Natural killer cell (primary cell): ENCODE measurements at places on chromosomes 12 and 14. TPM values are rescaled to one million over a fixed set of nuclear protein-coding genes. Genes with fewer than 3 reads are reported as not detected.

GRCh38 chr14:95191445-95192199, 34.3 kb upstream of the DICER1 start:
- H3K27ac ChIP-seq = no peak overlapping the region
- H3K4me3 ChIP-seq = no peak overlapping the region
- H3K4me1 ChIP-seq = no peaks in the 10 kb centered on the region
- no peaks in the 10 kb centered on the region for H3K36me3 ChIP-seq
- no peaks in the 10 kb centered on the region for H3K27me3 ChIP-seq

NTN4 gene
- total RNA-seq = not detected

AQP6 gene
- total RNA-seq = not detected

TMEM179 gene
- total RNA-seq = not detected

GRCh38 chr12:130280231-130280630, 57.5 kb upstream of the PIWIL1 start:
- no peaks in the 10 kb centered on the region for H3K36me3 ChIP-seq
- no peak overlapping the region for H3K4me3 ChIP-seq
- H3K4me1 ChIP-seq = peaks cover 4% of the 10 kb centered on the region
- H3K27ac ChIP-seq = no peak overlapping the region

- H3K27ac ChIP-seq = peak within 1 kb of the TSS; percentile 76
- peak within 1 kb of the TSS; percentile 76 for H3K4me3 ChIP-seq
- H3K4me1 ChIP-seq = peaks cover 23% of the 10 kb centered on the region
- peaks cover 18% of the 10 kb centered on the region for H3K36me3 ChIP-seq
- peak; percentile 97 for DNase-seq
Measured at GRCh38 chr12:12813120-12814101, at the start of gene DDX47. DDX47 (plus strand) TSS chr12:12813346; CDS start chr12:12813368, 22 bp downstream.
